Left lobe of liver (tissue), 2 donors: ENCODE measurements at places on chromosomes 6 and 20. TPM values are rescaled to one million over a fixed set of nuclear protein-coding genes. Genes with fewer than 3 reads are reported as not detected.

The PI3 gene
- not detected for total RNA-seq

The BTN1A1 gene
- not detected for total RNA-seq

The IL17A gene
- total RNA-seq, result not detected

The FLOT1 gene
- 45.9 TPM for total RNA-seq

The WFDC12 gene
- total RNA-seq, result not detected

The MAP1LC3A gene
- total RNA-seq, result 24.2 TPM

The CCN5 gene
- total RNA-seq, result 1.1 TPM

The SAMD5 gene
- 12.0 TPM for total RNA-seq

- DNase-seq, result no peak
These were observed 169.0 kb downstream of the FOXC1 start for GRCh38 chr6:1778686-1779235.

DNA sequence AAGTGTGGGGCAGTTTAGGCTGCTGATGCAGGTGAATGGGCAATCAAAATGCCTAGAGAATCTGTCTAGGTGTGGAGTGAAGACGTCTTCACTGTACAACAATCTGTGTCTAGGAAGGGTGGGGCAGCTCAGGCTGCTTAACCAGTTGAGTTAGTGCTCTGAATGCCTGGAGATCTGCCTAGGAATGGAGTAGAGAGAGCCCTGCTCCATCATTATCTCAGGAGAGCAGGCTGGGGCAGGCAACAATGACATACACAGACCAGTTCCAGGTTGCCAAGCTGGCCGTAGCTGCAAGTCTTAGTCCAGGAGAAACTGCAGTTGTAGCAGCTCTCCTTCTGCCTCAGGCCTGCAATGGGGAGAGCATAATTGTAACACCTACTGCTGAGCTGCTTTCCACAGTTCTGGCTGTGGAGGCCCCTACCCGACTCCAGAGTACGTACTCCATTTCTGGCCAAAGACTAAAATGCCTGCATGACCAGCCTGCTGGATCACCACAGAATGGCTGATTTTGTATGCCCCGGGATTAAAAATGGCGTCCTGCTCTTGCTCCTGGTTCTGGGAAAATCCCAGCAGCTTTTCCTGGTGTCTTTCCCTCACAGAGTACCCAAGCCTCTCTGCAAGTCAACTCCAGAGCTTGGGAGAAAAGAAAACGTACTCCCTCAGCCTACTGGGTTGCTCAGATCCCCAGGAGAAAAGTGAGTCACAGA is 545.4 kb downstream of the ADGRB3 start:
- no peak for DNase-seq

DNA sequence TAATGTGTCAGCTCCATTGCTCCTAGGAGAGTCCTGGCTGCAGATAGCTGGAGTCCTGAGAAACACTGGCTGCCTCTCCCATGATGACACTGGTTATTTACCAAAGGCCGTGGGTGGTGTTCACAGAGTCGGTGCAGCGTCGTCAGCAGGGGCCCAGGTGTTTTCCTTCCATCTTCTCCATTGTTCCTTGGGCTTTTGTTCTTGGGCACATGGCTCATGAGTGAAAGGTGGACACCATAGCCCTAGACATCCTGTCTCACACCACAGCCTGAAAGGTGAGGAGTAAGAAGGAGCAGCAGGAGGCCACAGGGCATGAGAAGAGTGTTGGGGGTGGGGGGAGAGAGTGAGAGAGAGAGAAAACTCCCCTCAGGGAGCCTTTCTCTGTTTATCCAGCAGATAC is 9.1 kb downstream of the CST5 start:
- no peak for DNase-seq

DNA sequence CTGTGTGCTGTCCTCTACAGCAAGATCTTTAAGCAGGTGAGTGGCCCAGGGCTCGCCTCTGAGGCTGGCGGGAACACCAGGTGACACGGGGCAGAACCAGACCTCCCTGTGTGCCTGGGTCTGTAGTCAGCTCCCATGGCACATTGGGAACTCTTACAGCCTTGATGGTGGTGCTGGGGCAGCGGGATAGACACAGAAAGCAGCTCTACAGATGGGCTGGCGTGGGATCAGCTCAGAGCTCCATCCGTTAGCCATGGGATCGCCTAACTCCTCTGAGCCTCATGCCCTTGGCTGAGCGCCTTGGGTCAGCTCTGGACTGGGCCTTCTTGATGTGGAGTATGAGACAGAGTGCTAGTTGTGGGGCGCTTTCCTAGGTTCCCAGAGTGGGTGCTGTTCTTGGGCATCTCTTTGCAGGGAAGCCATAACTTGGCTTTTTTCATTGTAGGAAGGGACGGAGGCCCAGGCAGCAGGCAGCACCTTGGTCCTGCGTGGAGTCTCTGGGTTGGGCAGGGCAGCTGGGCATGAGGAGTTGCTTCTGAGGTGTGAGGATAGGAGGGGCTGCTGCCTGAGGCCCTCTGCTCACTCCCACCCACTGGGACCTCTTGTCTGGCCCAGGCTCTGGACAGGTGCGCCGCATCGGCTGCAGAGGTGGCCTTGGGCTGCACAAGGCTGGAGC is 51.3 kb downstream of the EFCAB8 start:
- no peak for DNase-seq

DNA sequence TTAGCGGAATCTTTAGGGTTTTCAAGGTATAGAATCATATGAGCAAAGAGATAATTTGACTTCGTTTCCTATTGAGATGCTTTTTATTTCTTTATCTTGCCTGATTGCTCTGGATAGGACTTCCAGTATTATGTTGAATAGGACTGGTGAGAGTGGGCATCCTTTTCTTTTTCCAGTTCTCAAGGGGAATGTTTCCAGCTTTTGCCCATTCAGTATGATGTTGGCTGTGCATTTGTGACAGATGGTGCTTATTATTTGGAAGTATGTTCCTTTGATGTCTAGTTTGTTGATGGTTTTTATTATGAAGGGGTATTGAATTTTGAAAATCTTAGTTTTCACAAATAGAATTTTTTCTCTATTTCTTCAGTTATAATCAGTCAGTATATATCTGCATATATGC is 656.6 kb upstream of the MAP3K7 start:
- DNase-seq, result no peak

DNA sequence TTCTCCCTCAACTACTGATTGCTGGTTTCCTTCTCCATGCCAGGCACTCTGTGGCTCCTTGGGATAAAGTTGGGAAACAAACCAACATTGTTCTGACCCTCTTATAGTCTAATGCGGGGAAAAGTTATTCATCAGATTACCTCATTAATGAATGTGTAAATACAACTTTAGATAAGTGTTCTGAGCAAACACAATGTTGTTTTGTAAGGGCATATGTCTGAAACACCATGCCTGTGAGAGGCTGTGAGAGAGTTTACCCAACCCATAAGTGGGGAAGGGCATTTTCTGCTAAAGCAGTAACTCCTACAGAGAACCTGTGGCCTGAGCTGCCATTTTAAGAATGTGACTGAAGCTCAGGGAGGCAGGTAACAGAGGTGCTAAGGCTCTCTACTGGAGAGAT is 283.5 kb downstream of the KHDC1L start:
- no peak for DNase-seq

DNA sequence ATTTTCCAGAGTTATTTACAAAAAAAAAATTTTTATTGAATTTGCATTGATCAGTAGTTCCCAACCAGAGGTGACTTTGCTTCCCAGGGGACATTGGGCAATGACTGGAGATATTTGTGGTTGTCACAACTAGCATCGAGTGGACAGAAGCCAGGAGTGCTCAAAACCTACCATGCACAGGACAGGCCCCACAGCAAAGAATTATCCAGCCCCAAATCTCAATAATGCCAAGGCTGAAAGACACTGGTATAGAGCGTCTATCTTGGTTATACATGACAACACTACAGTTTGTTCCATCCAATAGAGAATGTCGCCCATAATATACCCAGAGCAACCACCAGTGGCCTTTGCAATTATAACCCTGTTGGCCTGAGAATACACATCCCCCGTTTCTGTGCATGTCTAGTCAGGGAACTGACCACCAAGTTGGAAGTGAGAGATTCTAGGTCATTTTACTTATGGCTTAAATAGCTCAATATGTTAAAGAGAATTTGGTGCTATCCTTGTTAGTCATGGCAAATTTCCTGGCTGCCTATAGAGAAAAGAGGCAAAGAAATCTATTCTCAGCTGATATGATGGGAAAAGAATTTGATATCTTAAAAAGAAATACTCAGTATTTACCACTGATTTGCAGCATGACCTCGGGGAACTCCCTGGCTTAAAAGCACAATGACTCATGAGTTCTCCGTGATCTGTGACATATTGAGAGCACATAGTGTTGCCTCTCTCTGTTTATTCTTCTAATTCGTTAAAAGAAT is 76.0 kb upstream of the ADTRP start:
- DNase-seq, result peak; percentile 65

- no peak for DNase-seq
These were observed 108.6 kb downstream of the FIG4 start for GRCh38 chr6:109799664-109800063.

DNA sequence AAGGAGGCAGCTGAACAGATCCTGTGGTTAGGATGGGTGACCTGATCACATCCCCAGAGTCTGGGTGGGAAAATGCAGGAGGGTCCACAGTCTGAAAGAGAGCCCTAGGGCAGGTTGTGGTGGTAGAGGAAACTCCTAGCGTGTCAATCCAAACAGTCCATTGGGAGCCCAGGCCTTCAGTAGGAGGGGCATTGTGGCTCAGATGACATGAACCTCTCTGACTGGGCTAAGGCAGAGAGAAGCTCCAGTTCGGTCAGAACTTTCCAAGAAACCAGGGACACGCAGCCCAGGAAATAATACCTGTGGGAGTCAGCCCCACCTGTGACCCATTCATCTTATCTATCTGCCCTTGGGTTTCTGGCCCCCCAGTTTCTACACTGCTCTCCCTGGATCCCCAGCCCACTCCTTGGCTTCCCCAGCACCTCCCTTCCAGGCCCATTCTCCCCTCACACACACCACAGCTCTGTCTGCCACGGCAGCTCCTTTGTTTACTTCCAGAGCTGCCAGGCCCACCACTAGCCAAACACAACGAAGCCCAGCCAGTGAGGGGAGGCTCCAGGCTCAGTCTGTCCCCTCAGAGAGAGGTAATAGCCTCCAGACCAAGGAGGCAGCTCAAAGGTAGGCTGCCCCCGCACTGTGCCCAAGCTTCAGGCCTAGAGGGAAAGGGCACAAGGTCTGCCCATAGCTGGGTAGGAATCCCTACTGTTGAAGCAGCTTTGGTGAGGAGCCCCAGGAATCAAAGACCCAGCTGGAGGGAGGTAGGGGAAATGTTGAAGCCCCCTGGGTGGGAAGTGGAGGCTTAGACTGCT is 6.2 kb downstream of the GDF5 start:
- no peak for DNase-seq

DNA sequence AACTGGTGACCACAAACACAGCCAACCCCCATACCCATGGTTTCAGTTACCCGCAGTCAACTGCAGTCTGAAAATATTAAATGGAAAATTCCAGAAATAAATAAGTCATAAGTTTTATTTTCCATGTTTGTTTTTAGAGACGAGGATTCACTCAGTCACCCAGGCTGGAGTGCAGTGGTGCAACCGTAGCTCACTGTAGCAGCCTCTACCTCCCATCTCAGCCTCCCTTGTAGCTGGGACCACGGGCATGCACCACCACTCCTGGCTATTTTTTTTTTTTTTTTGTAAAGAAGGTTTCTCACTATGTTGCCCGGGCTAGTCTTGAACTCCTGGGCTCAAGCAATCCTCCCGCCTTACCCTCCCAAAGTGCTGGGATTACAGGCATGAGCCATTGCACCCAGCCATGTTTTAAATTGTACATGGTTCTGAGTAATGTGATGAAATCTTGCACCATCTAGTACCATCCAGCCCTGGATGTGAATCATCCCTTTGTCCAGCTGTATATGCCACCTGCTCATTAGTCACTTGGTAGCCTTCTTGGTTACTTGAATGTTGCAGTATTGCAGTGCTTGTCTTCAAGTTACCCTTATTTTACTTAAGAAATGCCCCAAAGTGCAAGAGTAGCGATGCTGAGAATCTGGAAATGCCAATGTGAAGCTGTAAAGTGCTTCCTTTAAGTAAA is 14.5 kb downstream of the CSNK2A1 start:
- no peak for DNase-seq

- no peak for DNase-seq
These were observed 200.0 kb downstream of the MANEA start for GRCh38 chr6:95777338-95777737.

DNA sequence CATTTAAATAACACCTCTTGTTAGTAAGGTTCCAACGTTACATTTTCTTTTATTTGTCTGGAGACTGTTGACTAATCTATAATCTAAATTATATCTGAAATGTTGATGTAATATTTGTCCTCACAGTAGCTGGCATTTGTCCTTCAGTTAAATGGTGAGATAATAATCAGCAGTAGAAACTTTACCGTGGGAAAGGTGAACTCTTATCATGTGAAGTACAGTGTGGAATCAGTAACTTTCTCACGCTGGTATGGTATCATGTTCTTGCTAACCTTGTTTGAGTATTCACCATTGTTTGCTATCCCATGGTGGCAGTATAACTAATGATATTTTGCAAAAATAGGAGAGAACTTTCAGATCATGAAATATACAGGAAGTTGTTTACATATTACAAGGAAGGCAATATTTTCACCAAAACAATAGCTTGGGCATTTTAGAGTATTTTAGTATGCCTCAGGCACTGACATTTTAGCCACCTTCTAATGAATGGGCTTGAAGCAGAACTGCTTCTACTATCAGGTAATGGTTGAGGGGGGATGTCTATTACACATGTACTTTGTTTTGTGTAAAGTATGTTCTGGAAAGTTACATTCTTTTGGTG is 4.8 kb downstream of the GMNN start:
- no peak for DNase-seq

DNA sequence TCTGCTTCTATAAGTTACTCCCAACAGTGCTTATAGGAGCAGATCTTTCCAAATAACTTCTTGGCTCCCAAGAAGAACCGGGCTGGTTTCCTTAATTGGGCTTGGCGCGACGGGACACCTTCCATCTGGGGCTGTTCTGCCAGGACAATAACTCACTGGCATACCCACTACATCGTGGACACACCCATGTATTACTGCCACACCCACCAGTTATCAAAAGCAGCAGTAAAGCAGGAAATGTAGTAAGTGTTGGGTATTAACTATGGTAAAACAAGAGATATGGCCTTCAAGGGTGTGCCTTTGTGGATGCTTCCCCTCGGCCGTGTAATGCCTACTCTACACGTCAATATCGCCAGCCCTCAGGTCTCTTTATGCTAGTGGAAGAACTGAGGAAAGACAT is 24.7 kb downstream of the CNKSR3 start:
- DNase-seq, result no peak

GRCh38 chr6:26311012-26311384 is 54.0 kb upstream of the BTN3A2 start:
- DNase-seq, result no peak

GRCh38 chr6:93419304-93420162 is at the start of gene EPHA7:
TSS of gene EPHA7 (minus strand) at chr6:93419559. CDS start at chr6:93419341, 218 bp downstream.
- DNase-seq, result peak; percentile 76
